ENCODE measurements at places on chromosomes 16 and 17. TPM values are rescaled to one million over a fixed set of nuclear protein-coding genes. Genes with fewer than 3 reads are reported as not detected.

- H3K4me3 ChIP-seq: peak overlapping the region; percentile 99
- H3K4me1 ChIP-seq: peaks cover 40% of the 10 kb centered on the region
- no peak for DNase-seq
- H3K36me3 ChIP-seq: peaks cover 3% of the 10 kb centered on the region
- peak overlapping the region; percentile 97 for H3K27ac ChIP-seq
Measured at GRCh38 chr17:48907713-48908046, 527 bp upstream of the UBE2Z start.

DNA sequence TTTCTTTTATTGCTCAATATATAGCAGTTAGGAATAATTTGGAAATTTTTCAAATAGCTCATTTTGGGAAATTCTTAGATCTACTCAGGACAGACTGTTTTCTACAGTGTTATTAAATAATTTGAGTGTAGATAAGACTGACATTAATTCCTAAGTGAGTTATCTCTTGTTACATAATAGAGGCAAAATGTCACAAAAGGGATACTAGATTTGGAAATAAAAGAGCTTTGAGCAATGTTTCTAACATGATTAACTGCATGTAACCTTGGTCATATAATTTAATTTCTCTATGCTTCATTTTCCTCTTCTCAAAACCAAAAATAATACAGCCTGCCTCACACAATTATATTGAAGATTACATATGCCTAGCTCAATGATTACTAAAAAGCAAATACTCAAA lies 16.3 kb upstream of the KIF2B start:
- H3K36me3 ChIP-seq: no peaks in the 10 kb centered on the region
- H3K27ac ChIP-seq: no peak overlapping the region
- H3K4me1 ChIP-seq: no peaks in the 10 kb centered on the region
- H3K27me3 ChIP-seq: no peaks in the 10 kb centered on the region
- no peak for DNase-seq

DNA sequence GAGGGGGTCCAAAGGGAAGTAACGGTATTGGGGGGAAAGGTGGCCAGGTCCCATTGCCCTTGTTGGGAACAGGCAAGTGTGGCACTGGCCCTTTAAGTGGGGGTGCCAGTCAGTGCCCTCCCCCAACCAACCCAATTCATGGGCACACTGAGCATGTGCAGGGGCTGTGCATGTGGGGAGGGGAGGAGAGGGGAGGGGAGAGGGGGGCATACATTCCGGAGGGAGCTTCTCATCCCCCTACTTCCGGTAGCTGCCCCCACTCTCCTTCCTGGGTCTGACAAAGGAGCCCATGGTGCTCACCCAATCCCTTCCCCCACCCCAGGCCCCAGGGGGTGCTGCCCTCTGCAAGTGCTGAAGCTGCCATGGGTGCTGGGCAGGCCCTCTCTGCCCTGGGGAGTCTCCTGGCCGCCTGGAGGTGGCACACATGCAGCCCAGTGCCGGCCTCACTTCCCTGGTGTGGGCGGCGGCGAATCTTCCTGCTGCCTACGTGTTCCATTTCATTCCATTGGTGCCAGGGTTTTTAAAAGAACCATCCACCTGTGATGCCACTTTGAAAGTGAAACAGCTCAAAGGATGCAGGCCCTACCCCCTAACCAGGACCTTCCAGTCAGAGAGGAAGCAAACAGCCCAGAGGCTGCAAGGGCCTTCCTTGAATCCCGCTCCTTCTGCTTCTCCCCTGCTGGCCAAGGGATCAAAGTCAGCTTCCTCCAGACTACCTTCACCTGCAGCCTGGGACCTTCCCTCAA lies 11.0 kb downstream of the HEXIM2 start:
- no peak for DNase-seq
- peak overlapping the region; percentile 55 for H3K4me3 ChIP-seq
- no peaks in the 10 kb centered on the region for H3K36me3 ChIP-seq
- peaks cover 9% of the 10 kb centered on the region for H3K4me1 ChIP-seq
- H3K27me3 ChIP-seq: no peaks in the 10 kb centered on the region

- no peak for DNase-seq
- peaks cover 20% of the 10 kb centered on the region for H3K4me1 ChIP-seq
- peaks cover 4% of the 10 kb centered on the region for H3K36me3 ChIP-seq
- H3K27me3 ChIP-seq: peaks cover 12% of the 10 kb centered on the region
Measured at GRCh38 chr17:55259684-55260111, 5.1 kb upstream of the HLF start.

DNA sequence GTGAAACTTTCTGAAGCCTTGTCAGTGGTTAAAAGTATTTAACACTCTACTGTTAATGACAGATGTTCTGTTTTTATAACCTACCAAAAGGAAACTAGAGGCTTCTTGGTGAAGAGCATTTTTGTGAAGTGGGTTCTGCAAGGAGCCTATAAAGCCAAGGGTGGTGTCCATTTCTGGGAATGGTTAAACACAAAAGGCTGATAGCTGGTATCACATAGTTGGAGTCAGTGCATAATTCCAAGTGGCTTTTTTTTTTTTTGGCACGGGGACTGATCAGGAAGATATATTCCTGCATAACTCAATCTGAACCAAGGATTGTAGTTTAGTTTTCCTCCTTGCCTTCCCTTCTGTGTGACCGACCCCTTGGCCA lies 27.6 kb upstream of the KPNB1 start:
- no peak overlapping the region for H3K27ac ChIP-seq
- H3K27me3 ChIP-seq: no peaks in the 10 kb centered on the region
- peaks cover 6% of the 10 kb centered on the region for H3K4me1 ChIP-seq

Gene ACBD4
- total RNA-seq: 18.9 TPM

DNA sequence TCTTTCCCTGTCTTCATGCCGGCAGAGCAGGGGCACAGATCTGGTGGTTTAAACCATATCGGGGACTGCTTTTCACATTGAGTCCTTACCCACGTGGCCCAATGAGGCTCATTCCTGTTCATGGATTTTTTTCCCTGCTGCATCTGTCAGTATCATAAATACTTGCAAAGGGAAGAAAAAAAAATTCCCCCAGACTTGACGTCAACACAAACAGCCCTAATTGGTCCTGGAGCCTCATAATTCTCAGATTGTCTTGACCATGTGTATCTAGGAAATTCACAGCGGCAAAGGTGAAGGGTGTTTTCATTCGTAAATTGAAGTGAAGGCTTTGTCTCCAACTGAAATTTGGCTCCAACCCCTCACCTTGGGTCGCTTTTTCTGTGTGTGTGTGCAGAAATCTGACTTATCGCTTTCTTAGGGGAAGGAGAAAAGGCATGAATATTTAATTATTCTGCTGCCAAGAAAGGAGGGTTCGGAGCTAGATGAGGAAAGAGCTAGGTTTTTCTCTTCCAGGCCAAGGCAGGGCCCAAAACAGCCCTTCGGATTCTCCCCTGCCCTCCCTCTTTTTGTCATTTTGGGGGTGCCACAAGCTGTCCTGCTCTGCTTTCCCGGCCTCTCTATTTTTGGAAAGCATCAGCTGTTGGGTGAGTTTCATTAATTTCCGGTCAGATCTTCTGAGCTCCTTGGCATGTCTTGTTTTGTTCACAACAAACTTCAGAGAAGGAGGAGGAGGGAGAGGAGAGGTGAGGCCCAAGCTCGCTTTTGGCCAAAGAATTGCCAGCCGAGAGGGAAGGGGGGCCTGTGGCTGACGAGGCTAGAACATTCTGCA lies 17.8 kb upstream of the CIBAR2 start:
- no peak for DNase-seq
- H3K27me3 ChIP-seq: no peaks in the 10 kb centered on the region
- H3K27ac ChIP-seq: no peak overlapping the region
- no peak overlapping the region for H3K4me3 ChIP-seq

DNA sequence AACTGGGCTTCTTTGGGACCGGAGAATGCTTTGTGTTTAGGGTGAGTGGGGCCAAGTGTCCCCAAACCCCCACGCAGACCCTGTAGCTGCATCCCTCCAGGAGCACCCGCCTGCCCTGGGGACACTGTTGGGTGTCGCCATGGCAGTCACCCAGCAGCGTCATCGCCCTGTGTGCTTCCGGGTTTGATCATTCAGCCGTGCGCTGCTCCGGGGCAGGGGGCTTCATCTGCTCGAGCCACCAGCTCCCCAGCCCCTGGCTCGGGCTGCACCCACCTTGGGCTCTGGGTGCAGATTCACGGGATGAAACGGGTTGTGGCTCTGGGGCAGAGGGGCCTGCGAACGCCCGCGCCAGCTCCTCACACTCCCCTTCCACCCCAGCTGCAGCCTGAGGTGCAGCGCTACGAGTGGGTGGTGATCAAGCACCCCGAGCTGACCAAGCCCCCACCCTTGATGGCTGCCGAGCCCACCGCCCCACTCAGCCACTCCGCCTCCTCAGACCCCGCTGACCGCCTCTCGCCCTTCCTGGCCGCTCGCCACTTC lies 13.8 kb upstream of the ATP6V0C start:
- H3K4me1 ChIP-seq: no peaks in the 10 kb centered on the region
- H3K27me3 ChIP-seq: no peaks in the 10 kb centered on the region
- H3K36me3 ChIP-seq: peaks cover 2% of the 10 kb centered on the region
- no peak overlapping the region for H3K4me3 ChIP-seq
- no peak overlapping the region for H3K27ac ChIP-seq
- no peak for DNase-seq

Gene CCL2
- total RNA-seq: not detected

DNA sequence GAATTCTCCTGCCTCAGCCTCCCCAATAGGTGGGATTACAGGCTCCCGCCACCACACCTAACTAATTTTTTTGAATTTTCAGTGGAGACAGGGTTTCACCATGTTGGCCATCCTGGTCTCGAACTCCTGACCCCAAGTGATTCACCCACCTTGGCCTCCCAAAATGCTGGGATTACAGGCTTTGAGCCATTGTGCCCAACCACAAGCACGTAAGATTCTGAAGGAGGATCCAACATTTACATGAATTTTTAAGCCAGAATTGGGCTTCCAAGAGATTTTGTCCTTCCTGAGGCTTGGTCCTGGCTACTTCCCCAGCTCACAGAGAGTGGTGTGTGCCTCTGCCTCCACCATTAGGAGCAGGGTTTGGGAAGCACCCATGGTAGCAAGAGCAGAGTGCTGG lies 11.1 kb downstream of the G6PC3 start:
- H3K27me3 ChIP-seq: no peaks in the 10 kb centered on the region
- no peak for DNase-seq
- peaks cover 10% of the 10 kb centered on the region for H3K4me1 ChIP-seq
- peaks cover 4% of the 10 kb centered on the region for H3K36me3 ChIP-seq
- H3K4me3 ChIP-seq: no peak overlapping the region

DNA sequence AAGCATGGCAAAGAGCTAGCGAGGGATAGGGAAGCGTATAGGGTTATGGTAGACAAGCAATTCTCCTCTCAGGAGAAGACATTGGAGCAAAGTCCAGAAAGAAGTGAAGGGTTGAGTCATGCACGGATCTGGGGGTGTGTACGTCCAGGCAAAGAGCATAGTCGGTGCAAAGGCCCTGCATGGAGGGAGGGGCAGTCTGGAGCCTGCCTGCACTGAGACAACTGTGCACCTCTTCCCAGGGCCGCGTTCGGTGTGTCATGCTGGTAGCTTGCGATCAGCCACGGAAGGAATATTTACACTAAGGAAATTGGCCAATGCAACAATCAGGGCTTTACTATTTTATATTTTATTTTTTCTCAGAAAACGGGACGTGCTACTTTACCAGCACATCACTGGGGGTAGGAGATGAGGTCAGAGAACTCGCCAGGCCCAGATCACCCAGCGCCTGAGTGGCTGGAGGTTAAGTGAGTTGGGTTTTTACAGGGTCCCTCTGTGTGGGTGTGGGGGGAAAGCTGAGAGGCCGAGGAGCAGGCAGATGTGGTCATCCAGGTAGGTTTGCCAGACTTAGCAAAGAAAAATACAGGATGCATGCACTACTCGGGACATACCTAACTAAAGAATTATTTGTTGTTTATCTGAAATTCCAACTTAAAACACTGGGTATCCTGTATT lies 6.7 kb upstream of the B9D1 start:
- peak overlapping the region; percentile 74 for H3K27ac ChIP-seq
- H3K27me3 ChIP-seq: no peaks in the 10 kb centered on the region

DNA sequence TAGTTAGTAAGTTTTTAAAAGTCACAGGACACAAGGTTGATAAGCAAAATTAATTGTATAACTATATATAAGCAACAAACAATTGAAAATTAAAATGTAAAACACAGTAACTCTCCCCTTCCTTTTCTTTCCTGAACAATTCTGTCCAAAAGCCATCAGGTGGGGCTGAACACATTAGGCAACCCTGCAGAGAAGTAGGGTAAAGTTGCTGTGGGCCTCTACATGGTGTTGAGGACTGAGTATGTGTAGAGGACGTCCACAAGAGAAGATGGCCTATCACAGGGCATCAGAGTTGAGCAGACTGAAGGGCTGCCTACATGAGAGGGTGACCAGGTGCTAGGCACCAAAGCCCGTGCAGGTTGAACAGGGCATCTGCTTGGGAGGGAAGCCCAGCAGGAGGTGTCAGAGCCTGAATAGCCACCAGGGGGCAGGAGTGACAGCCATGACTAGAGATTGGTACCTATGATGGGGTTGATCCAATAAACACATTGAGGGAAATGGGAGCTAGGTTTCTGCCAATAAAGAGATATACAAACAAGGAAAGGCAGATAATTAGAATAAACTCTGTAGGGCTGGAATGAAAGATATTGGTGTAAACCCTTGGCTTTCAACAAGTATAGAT lies 415.1 kb downstream of the NPIPA8 start:
- H3K27ac ChIP-seq: no peak overlapping the region
- H3K4me3 ChIP-seq: no peak overlapping the region
- no peaks in the 10 kb centered on the region for H3K4me1 ChIP-seq
- H3K27me3 ChIP-seq: peaks cover 27% of the 10 kb centered on the region
- no peaks in the 10 kb centered on the region for H3K36me3 ChIP-seq

Gene PYDC1
- total RNA-seq: not detected

Gene CCL18
- total RNA-seq: not detected

Gene ZG16B
- total RNA-seq: not detected

Gene OR4D1
- 1.0 TPM for total RNA-seq

- peaks cover 9% of the 10 kb centered on the region for H3K27me3 ChIP-seq
- H3K4me1 ChIP-seq: no peaks in the 10 kb centered on the region
- H3K27ac ChIP-seq: no peak overlapping the region
- H3K36me3 ChIP-seq: no peaks in the 10 kb centered on the region
Measured at GRCh38 chr17:56478836-56479447, 114.6 kb upstream of the NOG start.

Gene LLGL2
- 41.9 TPM for total RNA-seq

GRCh38 chr17:79539944-79540705 lies 70.7 kb downstream of the RBFOX3 start:
- DNase-seq: no peak
- H3K4me1 ChIP-seq: peaks cover 2% of the 10 kb centered on the region
- H3K27me3 ChIP-seq: peaks cover 45% of the 10 kb centered on the region
- no peak overlapping the region for H3K4me3 ChIP-seq

Gene GRAPL
- 17.5 TPM for total RNA-seq

DNA sequence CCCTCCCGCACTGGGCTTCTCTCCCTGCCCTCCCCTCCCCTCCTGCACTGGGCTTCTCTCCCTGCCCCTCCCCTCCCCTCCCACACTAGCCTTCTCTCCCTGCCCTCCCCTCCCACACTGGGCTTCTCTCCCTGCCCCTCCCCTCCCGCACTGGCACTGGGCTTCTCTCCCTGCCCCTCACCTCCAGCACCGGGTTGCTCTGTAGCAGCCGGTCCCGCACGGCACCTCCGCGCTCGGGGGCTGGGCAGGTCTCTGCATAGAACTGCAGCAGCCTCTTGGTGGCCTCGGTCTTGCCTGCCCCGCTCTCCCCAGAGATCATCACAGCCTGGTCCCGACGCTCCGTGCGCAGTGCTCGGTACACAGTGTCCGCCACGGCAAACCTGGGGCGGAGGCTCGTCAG lies 9.8 kb downstream of the MYO1C start:
- H3K36me3 ChIP-seq: peaks cover 2% of the 10 kb centered on the region
- peaks cover 19% of the 10 kb centered on the region for H3K4me1 ChIP-seq
- no peak overlapping the region for H3K4me3 ChIP-seq
- H3K27ac ChIP-seq: no peak overlapping the region
